Activated CD4-positive, alpha-beta T cell treated with anti-CD3 and anti-CD28 coated beads, Interleukin-2, amount 50 U/mL, for 24 hours (primary cell): ENCODE measurements at places on chromosomes 2 and 18.

GRCh38 chr18:79911344-79912270 is 39.8 kb downstream of the SLC66A2 start:
- DNase-seq: no peak

DNA sequence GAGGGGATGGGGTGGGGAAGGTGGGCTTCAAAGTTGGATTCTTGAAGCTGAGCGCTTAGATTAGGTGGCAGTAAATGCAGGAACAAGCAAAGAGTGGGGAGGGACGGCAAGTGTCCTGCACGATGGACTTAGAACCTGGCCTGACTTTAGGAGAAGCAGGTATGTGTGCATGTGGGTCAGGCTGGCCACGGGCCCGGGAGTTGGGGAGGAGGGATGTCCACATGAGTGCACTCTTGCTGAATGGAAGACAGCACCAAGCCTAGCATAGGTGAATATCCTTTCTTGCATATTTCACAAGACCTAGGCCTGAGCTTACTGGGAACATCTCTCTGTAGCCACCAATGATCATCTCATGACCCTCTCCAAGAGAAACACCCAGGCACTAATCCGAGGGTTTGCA is 96.1 kb downstream of the DDX1 start:
- no peak for DNase-seq

DNA sequence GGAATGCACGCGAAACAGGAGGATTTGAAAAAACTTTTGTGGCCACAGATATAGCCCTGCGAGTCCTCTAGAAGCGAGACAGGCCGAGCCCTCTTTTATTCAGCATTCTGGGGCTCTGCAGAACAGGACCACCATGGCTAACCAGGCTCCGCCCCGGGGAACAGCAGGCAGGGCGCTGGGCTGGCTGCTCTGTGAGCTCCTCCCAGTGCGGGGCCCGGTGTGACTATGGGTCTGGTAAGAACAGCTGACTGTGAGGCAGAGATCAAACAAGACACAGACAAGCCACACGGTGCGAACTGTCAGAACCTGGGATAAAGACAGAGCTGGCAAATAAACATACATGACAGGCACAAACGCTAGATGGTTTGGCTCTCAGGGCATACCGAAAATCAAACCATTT is 15.5 kb downstream of the PXDN start:
- no peak for DNase-seq

- no peak for DNase-seq
These were observed 1.2 kb upstream of the UGT1A1 start for GRCh38 chr2:233758849-233759248.

DNA sequence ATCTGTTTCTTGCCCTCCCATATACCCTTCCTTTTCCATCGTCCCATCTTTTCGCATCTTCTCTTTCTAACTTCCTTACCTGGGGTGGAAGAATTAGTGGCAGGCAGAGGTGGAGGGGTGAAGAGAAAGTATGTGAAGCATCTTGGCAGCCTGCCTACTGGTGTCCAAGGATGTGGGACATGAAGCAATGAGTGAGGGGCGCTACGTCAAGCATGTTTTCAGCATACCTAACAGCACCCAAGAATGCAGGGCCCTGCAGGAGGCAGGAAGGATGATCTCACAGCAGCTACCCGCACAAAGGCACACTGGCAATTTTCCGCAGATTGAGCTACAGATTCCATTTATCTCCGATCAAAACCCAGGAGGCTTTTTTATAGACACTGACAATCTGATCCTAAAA is 42.2 kb downstream of the METTL4 start:
- no peak for DNase-seq

- DNase-seq: no peak
These were observed 189.6 kb upstream of the TNP1 start for GRCh38 chr2:217049422-217049821.

- DNase-seq: no peak
These were observed 2.7 kb upstream of the EFEMP1 start for GRCh38 chr2:55926246-55926645.

GRCh38 chr18:30889519-30890301 is 152.8 kb downstream of the DSC3 start:
- DNase-seq: no peak

- DNase-seq: no peak
These were observed 289.4 kb downstream of the ALK start for GRCh38 chr2:29632018-29632417.

DNA sequence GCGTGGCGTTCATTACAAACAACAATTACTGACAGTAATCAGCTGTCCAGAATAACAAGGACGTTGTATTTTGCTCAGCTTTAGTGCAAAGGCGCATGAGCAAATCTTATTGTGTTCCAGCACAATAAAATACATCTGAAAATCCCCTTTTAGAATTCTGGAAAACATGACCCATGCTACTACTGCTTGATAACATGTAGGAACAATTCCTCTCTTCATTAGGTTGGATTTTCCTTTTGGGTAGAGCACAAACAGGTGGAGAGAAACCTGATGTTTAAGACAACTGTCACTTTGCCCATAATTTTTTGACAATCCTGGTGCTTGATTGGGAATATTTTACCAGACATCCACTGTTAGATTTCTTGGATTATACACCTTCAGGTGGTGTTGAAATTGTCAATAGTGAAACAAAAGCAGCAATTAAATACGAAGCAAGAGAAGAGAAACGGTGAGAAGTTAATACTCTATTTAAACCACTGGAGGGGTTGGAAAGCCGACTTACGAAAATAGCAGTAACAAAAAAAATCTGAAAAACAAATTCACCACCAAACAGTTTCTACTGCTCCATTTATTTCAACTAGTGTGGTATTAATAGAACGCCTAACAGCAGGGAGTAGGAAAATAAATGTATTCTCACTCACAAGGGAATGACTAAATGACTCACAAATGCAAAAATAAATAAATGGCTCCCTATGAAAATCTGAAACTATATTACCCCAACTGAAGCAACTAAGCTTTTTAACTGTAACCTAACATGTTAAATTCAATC is 102.7 kb downstream of the CPO start:
- no peak for DNase-seq

- no peak for DNase-seq
These were observed 54.9 kb downstream of the PRKRA start for GRCh38 chr2:178395941-178396570.

- DNase-seq: no peak
These were observed 7.8 kb upstream of the PPP1R1C start for GRCh38 chr2:181977661-181978350.

DNA sequence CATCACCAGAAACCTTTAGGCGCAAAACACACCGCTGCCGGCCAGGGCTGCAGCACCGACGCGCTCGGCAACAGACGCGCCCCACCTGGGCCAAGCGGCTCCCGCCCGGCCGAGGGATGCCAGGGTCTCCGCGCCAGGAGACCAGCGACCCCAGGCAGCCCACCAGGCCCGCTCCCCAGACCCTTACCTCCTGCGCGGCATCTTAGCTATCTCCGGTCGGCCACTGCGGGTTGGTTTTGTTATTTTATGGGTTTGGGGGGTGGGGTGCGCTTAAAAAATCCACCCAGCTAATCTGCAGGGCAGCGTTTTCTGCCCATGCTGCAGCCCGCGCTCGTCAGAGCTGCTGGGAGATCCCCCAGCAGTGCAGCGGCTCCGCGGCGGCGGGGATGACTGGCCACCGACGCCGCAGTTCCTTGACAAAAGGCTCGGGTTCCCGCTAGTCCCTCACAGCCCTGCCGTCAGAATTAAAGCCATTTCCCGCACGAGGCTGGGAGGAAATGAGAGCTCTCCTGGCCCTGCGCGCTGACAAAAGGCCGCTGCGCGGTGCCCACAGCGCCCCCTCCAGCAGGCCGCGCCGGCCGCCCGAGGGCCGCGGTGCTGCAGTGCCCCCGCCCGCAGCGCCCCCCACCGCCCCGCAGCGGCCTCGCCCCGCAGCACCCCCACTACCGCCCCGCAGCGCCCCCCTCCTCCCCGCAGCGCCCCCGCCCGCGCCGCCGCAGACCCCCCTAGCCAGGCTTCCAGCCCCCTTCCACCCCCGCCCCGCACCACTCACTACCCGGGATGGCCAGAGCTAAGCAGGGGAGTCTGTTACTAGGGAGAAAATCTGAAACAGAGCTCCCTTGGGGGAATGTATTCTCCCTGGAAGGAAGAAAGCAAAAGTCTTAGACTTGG is at the start of gene ADD2:
TSS of gene ADD2 (minus strand) at position 502 of the 891 bp plus-strand sequence. CDS start 61,792 bp downstream, outside the sequence.
- DNase-seq: peak; percentile 25

DNA sequence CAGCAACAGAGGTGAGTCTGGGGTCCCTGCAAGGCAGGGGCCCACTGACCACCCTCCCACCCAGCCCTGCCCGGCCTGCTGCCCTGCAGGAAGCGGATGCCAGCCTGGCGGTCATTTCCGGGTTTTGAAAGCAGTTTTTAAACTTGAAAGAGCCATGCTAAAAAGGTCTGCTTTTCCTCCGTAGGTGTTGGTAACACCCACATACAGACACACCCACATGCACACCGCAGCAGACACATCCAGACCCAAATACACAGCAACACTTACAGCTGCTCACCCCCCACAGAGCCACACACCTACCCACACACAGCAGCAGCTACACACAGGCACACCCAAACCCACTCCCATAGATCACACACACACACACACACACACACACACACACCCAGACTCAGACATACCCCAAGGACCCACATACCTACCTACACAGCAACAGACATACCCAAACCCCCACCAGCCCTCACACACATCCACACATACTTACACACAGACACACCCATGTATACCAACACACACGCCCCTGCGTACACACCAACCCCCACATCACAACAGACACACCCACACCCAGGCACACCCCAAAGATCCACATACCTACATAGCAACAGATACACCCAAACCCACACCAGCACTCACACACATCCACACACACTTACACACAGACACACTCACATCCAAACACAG is 7.6 kb downstream of the ZFP36L2 start:
- DNase-seq: no peak

DNA sequence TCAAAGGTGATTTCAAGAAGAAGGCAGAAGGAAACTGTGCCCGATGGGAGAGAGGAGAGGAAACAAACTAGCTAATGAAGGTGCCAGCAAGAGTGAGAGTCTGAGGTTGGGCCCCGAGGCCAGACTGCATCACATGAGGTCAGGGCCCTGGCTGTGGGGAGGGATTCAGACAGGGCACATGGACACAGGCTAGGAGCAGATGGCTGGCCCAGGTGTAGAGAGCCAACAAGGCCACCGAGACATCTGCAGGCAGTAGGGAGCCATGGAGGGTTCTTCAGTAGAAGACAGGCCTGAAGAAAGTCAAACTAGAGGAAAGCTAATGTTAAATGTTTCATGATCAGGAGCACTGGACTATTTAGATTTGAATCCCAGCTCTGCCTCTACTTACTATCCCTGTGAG is 755.0 kb upstream of the RAB6C start:
- no peak for DNase-seq

GRCh38 chr2:35963824-35964223 is 391.8 kb upstream of the CRIM1 start:
- DNase-seq: no peak

GRCh38 chr18:65659312-65659711 is 91.5 kb upstream of the CDH7 start:
- no peak for DNase-seq

GRCh38 chr2:55162284-55163006 is 69.6 kb downstream of the CLHC1 start:
- no peak for DNase-seq

DNA sequence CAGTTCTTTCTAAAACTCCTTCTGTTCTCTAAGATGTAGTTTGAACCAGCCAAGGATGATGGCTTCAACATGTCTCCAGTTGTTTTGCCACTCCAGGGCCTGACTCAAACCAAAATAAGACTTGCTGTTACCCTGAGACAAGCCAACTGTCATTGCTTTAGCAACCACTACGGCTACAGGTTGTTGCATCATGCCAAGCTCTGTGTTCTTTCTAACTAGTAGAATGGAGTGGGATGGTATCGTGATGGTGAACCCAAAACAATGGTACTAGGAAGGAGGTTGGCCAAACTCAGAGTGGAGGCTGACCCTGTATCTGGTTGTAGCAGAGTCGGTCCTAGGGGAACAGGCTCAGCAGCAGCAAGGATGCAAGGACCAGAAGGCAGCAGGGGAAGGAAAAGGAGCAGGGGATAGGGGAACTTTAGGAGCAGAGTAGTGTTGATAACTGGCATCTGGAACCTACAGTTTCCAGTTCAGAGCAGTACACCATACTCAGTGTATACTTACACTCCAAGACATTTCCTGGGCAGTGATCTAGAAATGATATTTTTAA is 51.6 kb downstream of the PDK1 start:
- DNase-seq: no peak

- no peak for DNase-seq
These were observed 109.8 kb downstream of the PARD3B start for GRCh38 chr2:204655101-204655500.

DNA sequence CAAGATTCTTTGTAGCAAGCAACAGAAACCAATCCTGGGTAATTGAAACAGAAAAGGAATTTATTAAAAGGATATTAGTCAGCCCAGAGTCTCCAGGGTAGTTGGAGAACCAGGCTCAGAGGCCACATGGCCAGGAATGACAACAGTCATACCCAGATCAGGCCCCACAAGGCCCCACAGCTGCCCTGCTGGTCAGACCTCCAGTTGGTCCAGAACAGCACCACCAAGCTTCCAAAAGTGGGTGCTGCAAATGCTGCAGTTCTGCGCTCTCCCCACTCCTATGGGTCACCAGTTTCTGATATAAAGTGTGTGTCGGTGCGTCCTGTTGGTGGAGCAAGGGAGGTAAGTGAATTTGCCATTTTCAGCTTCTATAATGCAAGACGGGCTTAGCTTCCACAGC is 29.9 kb downstream of the KLHL29 start:
- no peak for DNase-seq

GRCh38 chr18:72013427-72013850 is 530.7 kb downstream of the CBLN2 start:
- no peak for DNase-seq

GRCh38 chr2:33139949-33140348 is 193.2 kb downstream of the LTBP1 start:
- no peak for DNase-seq

DNA sequence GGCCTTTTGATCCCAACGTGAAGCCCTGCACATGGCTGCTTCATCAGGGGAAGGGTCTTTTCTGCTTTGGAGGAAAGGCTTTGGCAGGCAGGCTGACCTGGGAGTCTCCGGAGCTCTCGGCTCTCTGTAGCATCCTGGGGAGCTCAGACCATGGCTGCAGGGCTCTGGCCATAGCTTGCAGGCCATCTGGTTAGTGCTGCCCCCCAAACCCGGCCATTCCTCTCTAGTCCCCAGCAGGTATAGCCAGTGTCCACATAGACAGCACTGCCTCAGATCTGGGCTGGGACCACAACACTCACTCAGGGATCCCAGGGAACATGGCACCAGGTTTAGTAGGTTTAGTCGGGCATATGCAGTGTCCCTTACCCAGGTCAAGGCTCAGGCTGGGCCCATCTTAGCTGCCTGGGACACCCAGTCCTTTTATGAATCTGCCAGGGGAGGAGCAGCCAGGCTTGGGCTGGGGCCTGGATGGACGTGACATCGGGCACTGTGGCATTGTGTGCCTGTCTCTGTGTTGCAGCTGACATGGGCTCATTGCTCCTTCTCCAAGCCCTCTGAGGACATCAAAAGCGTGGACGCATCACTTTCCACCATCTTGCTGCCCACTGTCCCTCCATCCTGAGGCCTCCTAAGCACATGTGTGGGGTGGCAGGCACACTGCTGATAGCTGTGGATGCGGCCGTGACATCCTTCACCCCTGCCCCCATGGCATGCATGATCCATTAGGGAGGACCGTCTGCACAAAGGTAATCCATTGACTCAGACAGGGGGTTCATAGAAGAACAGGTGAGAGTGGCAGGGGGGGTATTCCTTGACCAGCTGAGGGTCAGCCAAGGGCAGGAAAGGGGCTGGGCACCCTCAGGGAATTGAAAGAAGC is 19.2 kb upstream of the GPR35 start:
- no peak for DNase-seq
